ENCODE measurements at places on chromosomes 6 and 20.

GRCh38 chr20:59611286-59611685 is 6.9 kb downstream of the PHACTR3 start:
- no peak for DNase-seq

- DNase-seq = no peak
Measured at GRCh38 chr6:157758516-157759023, 64.5 kb upstream of the SNX9 start.

DNA sequence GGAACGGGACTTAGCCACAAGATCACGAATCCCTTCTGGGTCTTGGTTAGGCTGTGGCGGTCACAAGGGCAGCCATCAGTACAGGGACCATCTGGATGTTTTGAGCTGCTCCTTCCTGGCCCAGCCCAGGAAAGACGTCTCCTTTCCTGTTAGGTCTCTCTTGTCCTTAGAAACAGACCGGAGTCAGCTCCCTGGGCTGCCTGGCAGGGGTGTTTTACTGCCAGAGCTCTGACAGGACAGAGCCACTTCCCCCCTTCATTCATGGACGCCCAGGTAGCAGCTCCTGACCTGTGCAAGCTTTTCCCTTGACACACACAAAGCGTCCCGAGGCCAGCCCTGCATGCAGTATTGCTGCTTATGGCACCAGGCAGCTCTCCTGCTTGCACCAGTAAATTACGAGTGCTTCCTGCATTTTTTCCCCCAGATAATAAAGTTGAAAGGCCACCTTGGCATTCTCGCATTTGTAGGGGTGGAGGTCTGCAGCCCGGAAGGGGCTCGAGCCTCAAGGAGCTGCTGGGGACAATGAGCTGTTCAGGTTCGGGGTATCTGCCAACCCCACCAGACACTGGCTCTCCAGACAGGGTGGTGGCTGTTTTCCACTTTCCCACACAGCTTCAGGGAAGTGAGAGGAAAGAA is 87.4 kb downstream of the NOL4L start:
- DNase-seq = no peak

GRCh38 chr6:158040051-158040803 is 58.6 kb downstream of the SYNJ2 start:
- peak; percentile 73 for DNase-seq

DNA sequence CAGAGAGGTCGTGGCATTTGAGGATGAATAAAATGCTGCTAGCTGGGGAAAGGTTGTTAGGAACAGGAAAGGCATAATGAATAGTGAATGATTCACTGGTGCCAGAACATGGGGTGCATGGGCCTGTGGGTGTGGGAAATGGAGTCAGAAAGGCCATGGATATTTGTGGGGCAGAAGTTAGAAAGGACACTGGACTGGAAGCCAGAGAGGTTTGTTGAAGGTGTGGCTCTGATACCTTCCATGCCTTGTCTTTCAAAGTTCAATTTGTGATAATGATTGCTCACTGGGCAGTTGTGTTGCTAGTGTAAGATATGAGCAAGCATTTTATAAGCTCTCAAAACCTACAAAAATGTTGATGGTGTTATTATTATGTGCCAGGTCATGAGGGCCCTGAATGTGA is 32.7 kb downstream of the LRRC1 start:
- DNase-seq = no peak

GRCh38 chr6:44078827-44079671 is 48.2 kb downstream of the MRPL14 start:
- peak; percentile 85 for DNase-seq

- no peak for DNase-seq
Measured at GRCh38 chr6:38644951-38645350, 5.2 kb upstream of the BTBD9 start.

DNA sequence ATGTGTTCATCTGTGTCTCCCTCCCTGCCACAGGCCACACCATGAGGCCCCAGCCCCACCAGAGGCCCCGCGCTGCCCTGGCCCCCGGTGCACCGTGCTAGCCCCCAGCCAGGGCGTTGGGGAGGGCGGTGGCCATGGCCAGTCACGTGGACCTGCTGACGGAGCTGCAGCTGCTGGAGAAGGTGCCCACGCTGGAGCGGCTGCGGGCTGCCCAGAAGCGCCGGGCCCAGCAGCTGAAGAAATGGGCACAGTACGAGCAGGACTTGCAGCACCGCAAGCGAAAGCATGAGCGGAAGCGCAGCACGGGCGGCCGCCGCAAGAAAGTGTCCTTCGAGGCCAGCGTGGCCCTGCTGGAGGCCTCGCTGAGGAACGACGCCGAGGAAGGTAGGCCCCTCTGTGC is 30.3 kb downstream of the PPP1R16B start:
- DNase-seq = no peak

DNA sequence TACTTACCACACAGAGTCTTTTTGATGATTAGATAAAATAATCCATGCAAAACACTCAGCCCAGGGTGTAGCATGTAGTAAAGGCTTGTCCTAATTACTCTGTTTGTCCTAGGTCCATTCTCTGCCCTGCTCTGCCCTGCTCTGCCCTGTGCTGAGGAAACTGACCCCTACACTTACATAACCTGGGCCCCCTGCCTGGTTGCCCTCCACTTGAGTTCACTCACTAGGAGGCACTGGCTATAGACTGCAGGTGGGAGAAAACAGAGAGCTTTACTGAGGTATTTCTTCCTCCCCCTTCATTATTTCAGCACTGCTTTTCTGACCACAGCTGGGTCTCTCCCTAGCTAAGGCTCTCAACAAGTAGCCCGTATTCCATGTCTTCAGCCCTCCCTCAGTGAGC is 70.9 kb upstream of the TBX18 start:
- DNase-seq = no peak

GRCh38 chr6:63114610-63115211 is 96.6 kb upstream of the FKBP1C start:
- DNase-seq = no peak

- peak; percentile 78 for DNase-seq
Measured at GRCh38 chr20:62357187-62357667, 9.9 kb downstream of the LAMA5 start.

DNA sequence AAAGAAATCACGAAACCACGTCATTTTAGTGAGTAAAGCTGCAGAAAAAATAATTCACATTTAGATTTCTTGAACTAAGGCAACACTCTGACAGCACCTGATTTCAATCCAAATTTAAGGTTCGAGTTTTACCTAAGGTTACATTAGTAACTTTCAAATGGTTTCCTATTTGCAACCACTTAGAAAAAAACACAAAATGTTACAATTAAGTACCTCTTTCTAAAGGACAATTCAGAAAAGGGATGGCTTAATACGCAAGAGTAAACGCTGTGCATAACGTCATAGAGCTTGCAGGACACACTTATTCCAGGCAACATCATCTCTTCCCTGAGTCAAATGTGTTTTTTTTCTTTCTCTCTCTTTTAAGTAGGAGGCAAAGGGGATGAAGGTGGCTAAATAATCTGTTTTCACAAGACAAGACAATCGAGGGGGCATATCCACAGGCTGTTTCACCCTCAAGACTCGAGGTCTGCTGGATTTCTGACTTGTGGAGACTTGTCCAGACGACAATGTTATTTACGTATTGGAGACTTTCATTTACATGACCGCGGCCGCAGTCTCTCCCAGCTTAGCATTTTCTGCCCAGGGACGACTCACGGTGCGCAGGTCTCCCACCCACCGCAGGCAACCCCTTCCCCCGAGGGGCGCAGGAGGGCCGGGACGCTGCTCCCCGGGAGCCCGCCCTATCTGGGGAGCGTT is 86.0 kb downstream of the SESN1 start:
- peak; percentile 72 for DNase-seq

GRCh38 chr6:6968357-6968730 is 139.4 kb upstream of the RREB1 start:
- DNase-seq = peak; percentile 11

GRCh38 chr20:43983359-43983758 is 68.7 kb downstream of the TOX2 start:
- DNase-seq = peak; percentile 53

- no peak for DNase-seq
Measured at GRCh38 chr6:76342611-76343160, 270.2 kb upstream of the IMPG1 start.

- no peak for DNase-seq
Measured at GRCh38 chr20:37096415-37097041, 731 bp upstream of the RBL1 start.

DNA sequence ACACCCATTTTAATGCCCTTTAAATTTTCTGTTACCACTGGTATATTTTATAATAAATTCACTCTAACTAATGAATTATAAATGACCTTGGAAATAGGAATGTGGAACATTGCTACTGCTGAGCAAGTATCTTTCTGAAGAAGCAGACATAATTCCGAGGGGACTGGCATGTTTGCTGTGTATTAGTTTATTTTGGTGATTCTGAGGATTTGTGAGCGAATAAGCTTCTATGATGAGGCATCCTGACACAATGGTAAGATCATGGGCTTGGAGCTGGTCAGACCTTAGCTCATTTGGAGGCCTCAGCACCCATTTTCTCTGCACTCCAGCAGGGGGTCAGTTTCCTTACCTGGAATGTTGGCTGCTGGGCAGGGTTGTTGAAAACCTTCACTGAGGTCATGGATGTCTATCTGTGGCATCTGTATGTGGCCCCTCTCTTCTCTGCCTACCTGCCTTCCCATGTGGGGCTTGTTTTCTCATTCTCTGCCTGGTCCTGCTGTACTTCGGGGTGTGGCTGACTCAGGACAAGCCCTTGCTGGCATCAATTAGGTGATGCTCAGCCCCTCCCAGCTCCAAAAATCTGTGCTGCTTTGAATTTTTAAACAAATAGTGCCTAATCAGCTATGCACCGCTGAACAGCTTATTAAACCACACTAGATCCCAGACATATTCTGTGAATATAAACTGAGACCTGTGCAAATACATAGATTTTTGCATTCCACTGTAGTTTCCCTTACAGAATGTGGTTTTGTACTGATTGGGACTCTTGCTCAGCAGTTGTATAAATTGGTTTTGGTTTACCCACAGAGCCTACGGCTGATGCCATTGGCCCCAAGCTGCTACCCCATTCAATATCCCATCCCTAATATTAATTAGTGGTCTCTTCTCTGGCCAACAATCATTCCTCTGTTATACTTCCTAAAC is 10.7 kb downstream of the ARID1B start:
- DNase-seq = no peak

DNA sequence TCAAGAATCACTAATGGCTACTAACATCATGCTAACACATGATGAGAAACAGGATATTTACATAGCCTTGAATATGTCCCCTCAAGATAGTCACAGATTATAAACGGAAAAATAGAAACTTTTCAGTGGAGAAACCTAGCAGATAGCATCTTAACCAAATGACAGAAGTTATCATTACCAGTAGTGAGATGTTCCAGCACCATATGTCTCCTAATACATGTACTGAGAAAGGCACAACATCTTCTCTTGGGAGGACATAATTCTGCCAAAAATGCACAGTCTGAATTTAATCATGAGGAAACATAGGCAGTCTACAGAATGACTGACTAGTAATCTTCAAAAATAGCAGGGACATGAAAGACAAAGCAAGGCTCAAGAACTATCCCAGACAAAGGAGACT is 19.9 kb upstream of the PRIM2 start:
- no peak for DNase-seq

- DNase-seq = no peak
Measured at GRCh38 chr20:25369529-25369928, 21.1 kb downstream of the ABHD12 start.

DNA sequence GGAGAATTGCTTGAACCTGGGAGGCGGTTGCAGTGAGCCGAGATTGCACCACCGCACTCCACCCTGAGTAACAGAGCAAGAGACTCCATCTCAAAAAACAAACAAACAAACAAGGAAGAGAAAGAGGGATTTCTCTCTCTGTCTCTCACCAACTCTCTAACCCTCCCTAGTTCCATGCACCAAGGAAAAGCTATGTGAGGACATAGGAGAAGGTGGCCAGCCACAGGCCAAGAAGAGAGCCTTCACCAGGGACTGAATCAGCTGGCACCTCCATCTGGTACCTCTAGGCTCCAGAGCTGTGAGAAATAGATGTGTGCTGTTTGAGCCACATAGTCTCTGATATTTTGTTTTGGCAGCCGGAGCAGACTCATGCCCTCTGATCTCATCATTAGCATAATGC is 9.0 kb upstream of the FAM110A start:
- DNase-seq = no peak

- DNase-seq = no peak
Measured at GRCh38 chr20:45073221-45073620, 27.7 kb downstream of the KCNS1 start.

GRCh38 chr6:44699082-44699481 is 311.6 kb downstream of the CDC5L start:
- no peak for DNase-seq

- DNase-seq = no peak
Measured at GRCh38 chr6:89310929-89311328, 4.2 kb downstream of the GABRR2 start.

GRCh38 chr6:170345662-170346061 is 39.1 kb downstream of the FAM120B start:
- DNase-seq = no peak

GRCh38 chr20:49680484-49680883 is 33.2 kb downstream of the B4GALT5 start:
- no peak for DNase-seq

DNA sequence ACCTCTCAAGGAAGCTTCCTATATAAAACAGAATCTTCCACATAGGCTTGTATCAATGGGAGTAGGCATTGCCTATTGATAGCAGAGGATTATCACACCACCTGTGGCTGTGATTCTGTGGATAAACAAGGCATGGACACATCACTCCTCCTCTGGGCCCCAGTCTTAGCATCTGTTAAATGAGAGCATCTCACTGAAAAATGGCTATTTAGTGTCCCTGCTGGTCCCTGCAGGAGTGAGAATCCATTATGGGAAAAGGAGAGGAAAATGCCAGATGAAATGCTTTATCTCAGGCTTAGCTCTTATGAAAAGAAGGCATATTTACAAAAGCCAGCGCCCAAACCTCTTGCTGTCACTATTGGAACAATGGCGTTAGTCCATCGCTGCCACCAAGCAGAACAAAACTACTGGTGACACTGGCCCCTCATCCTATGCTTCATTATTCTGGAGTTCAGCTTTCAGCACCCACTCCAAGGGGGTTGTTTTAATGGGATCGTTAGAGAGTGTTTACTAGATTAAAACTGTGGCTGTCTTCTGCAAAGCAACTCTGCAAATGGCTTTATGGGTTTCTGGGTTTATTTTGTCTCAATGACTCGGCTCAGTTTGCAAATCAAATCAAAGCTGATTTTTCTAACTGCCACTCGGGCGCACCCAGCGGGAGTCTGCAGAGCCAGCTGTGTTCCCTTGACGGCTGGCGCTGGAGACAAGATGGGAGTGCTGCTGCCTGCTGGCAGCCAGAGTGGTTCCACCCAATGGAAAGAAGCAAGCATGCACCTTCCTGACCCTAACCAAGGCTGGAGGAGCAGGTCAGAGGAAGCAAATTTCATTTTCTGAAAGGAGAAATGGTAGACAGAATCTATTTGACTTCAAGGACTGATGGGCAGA is 658.8 kb upstream of the CHD6 start:
- DNase-seq = no peak

Measured in hematopoietic multipotent progenitor cell treated with erythropoietin and hydrocortisone succinate and interleukin-3 and kit ligand, for 17 days (in vitro differentiated cells).